ENCODE measurements at places on chromosomes 7 and 10. TPM values are rescaled to one million over a fixed set of nuclear protein-coding genes. Genes with fewer than 3 reads are reported as not detected.
A peak's percentile ranks its signal among the peaks of the same experiment; 100 is the strongest.

Gene GIMAP1
- 6.0 TPM for total RNA-seq

- H3K4me3 ChIP-seq: no peak overlapping the region
- no peak for DNase-seq
- H3K36me3 ChIP-seq: no peaks in the 10 kb centered on the region
- no peak overlapping the region for H3K27ac ChIP-seq
- H3K4me1 ChIP-seq: no peaks in the 10 kb centered on the region
- no peaks in the 10 kb centered on the region for H3K27me3 ChIP-seq
Observed at GRCh38 chr7:120547605-120548004, 274.6 kb downstream of the KCND2 start.

Gene IGFBP1
- not detected for total RNA-seq

- no peaks in the 10 kb centered on the region for H3K36me3 ChIP-seq
- H3K4me3 ChIP-seq: no peak overlapping the region
- no peaks in the 10 kb centered on the region for H3K4me1 ChIP-seq
- no peak for DNase-seq
Observed at GRCh38 chr7:106823631-106824030, 41.5 kb upstream of the PIK3CG start.

DNA sequence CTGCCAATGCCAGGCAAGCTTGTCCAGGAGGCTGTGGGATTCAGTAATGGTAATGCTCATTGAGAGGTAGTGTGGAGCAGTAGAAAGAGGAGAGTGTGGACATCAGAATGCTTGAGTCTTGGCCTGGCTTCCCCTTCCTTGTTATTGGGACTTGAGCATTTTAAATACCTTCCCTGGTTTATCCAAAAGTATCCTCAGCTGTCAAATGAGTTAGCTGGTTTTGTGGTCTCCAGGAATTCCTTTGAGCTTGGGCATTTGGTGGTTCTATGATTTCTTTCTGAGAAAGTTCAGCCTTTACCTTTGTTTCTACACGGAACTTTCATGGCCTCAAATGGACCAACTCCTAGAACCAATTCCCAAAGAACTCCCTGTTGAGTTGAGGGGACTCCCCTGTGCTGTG lies 264.3 kb downstream of the PTEN start:
- no peak for DNase-seq
- H3K36me3 ChIP-seq: no peaks in the 10 kb centered on the region
- H3K4me1 ChIP-seq: peaks cover 3% of the 10 kb centered on the region
- H3K4me3 ChIP-seq: no peak overlapping the region

GRCh38 chr7:40709062-40709964 lies 574.5 kb downstream of the SUGCT start:
- H3K4me3 ChIP-seq: no peak overlapping the region
- no peaks in the 10 kb centered on the region for H3K4me1 ChIP-seq
- H3K36me3 ChIP-seq: no peaks in the 10 kb centered on the region
- no peak for DNase-seq

DNA sequence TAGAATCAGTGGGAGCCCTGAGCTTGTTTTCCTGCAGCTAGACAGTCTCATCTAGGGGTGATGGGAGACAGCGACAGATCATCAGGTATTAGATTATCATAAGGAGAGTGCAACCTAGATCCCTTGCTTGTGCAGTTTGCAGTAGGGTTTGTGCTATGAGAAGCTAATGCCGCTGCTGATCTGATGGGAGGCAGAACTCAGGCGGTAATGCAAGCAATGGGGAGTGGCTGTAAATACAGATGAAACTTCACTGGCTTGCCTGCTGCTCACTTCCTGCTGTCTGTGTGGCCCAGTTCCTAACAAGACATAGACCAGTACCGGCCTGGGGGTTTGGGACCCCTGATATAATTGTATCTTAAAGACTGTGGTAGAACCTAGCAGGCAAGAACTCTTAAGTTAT lies 17.6 kb downstream of the NRBF2 start:
- peaks cover 51% of the 10 kb centered on the region for H3K36me3 ChIP-seq
- H3K4me1 ChIP-seq: peaks cover 17% of the 10 kb centered on the region
- no peak overlapping the region for H3K4me3 ChIP-seq
- no peak for DNase-seq
- no peaks in the 10 kb centered on the region for H3K27me3 ChIP-seq

GRCh38 chr10:113073549-113074189 lies 123.6 kb downstream of the TCF7L2 start:
- no peaks in the 10 kb centered on the region for H3K4me1 ChIP-seq
- H3K36me3 ChIP-seq: no peaks in the 10 kb centered on the region
- H3K27ac ChIP-seq: no peak overlapping the region
- no peak for DNase-seq
- H3K27me3 ChIP-seq: no peaks in the 10 kb centered on the region
- H3K4me3 ChIP-seq: no peak overlapping the region

Gene GNAI1
- total RNA-seq: 1.1 TPM

- no peak overlapping the region for H3K4me3 ChIP-seq
- DNase-seq: no peak
- no peaks in the 10 kb centered on the region for H3K27me3 ChIP-seq
- H3K27ac ChIP-seq: no peak overlapping the region
Observed at GRCh38 chr10:130221456-130222375, 85.5 kb downstream of the GLRX3 start.

Gene THSD7A
- not detected for total RNA-seq

GRCh38 chr10:126459878-126460481 lies 71.7 kb upstream of the ADAM12 start:
- no peaks in the 10 kb centered on the region for H3K4me1 ChIP-seq
- no peak for DNase-seq

Gene WAPL
- 43.6 TPM for total RNA-seq

DNA sequence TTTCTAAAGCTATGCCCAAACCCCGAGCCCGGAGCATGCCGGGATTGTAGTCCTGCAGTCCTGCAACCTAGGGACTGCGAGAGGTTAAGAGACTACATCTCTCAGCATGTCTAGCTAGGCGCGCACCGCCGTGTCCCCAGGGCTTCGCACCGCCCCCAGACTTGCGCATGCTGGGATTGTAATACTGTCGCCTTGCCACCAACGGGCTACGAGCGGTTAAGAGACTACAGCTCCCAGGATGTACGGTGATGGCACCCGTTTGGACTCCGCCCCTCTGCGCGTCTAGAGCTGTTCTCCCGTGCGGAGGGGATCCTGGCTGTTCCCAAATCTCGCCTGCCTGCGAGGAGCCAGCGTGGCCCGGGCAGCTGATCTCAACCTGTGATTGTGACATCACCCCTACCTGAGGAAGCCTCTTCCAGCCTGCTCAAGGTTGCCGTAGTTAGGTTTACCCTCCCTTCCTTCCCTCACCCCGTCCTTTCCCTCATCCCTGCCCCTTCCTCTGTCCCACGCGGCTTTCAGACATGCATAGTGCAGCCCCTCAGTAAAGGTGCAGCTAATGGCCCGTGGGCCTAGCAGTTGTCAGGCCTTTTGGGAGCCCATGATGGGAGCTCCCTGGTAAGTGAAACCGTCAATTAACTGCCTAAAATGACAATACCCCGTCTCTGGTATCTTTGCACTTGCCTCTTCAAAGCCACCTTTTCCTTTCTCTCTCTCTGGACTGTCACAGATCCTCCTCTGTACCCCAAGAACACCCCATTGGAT lies 6.3 kb upstream of the ZNF736 start:
- H3K4me3 ChIP-seq: peak overlapping the region; percentile 90
- peak; percentile 96 for DNase-seq
- peaks cover 22% of the 10 kb centered on the region for H3K4me1 ChIP-seq
- H3K27me3 ChIP-seq: no peaks in the 10 kb centered on the region
- peak overlapping the region; percentile 92 for H3K27ac ChIP-seq

DNA sequence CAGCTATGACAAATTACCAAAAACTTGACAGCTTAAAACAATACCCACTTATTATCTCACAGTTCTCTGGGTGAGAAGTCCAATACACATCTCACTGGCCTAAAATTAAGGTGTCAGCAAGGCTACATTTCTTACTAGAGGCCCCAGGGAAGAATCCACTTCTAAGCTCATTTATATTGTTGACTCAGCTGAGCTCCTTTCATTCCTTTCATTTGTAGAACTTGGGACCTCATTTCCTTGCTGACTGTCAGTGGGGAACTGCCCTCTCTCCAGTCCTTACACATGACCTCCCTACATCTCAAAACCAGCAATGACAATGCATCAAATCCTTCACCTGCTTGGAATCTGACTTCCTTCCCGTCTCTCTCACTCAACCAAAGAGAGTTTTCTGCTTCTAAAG lies 240.3 kb downstream of the IPMK start:
- peaks cover 5% of the 10 kb centered on the region for H3K4me1 ChIP-seq
- H3K36me3 ChIP-seq: no peaks in the 10 kb centered on the region
- H3K27ac ChIP-seq: no peak overlapping the region
- H3K27me3 ChIP-seq: peaks cover 2% of the 10 kb centered on the region
- no peak overlapping the region for H3K4me3 ChIP-seq

Gene TUBAL3
- total RNA-seq: not detected

- no peak overlapping the region for H3K4me3 ChIP-seq
- H3K4me1 ChIP-seq: no peaks in the 10 kb centered on the region
- no peak for DNase-seq
- H3K36me3 ChIP-seq: no peaks in the 10 kb centered on the region
- H3K27me3 ChIP-seq: no peaks in the 10 kb centered on the region
Observed at GRCh38 chr7:67535241-67535989, 538.8 kb downstream of the TYW1 start.

DNA sequence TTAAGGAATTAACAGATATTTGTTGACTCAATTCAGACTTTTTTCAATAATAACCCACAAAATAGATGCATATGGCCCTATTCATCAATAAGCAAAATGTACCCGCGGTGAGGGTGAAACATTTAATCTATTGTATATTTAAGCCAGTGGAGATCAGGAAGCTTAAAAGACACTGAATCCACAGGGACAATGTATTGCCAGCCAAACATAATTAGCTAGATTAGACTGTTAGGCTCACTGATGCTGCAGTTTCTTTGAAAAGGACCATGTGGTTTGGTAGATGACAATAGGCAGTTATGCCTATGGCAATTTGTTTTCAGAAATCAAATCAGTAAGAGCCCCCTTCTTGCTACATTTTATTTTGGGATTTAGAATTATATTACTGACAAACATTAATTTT lies 87.3 kb upstream of the PLXDC2 start:
- H3K27me3 ChIP-seq: no peaks in the 10 kb centered on the region
- no peak overlapping the region for H3K27ac ChIP-seq
- no peak for DNase-seq
- H3K4me1 ChIP-seq: no peaks in the 10 kb centered on the region

GRCh38 chr10:776772-777171 lies 87.3 kb upstream of the DIP2C start:
- H3K36me3 ChIP-seq: no peaks in the 10 kb centered on the region
- peaks cover 16% of the 10 kb centered on the region for H3K27me3 ChIP-seq
- DNase-seq: no peak
- no peak overlapping the region for H3K27ac ChIP-seq
- no peaks in the 10 kb centered on the region for H3K4me1 ChIP-seq
- no peak overlapping the region for H3K4me3 ChIP-seq

- H3K27ac ChIP-seq: no peak overlapping the region
- H3K4me1 ChIP-seq: no peaks in the 10 kb centered on the region
- H3K4me3 ChIP-seq: no peak overlapping the region
- no peaks in the 10 kb centered on the region for H3K36me3 ChIP-seq
- DNase-seq: no peak
Observed at GRCh38 chr10:117741524-117741923, 199.0 kb downstream of the EMX2 start.

DNA sequence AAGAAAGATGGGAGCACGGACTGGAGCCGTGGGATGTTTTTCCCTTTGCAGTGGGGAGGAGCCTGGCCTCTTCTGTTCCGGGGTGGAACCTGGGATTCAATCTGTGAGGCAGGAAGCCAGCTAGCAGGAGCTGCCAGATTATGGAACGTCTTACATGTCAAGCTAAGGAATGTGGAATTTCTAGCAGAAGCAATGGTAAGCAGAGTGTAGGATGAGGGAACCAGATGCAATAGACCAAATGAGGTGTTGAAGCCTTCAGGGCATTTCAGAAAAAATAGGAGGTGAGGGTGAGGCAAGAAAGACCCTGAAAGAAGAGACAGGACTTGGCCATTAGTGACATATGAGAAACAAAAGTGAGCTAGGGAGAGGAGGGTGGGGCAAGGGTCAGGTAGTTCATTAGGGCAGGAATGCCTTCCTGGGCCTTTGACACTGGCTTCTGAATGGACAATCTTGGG lies 105.5 kb downstream of the CHN2 start:
- H3K4me1 ChIP-seq: no peaks in the 10 kb centered on the region
- H3K36me3 ChIP-seq: no peaks in the 10 kb centered on the region
- DNase-seq: no peak
- no peak overlapping the region for H3K27ac ChIP-seq
- H3K4me3 ChIP-seq: no peak overlapping the region
